ENCODE measurements at places on chromosomes 7 and 10. TPM values are rescaled to one million over a fixed set of nuclear protein-coding genes. Genes with fewer than 3 reads are reported as not detected.

KLF14 gene
- not detected for total RNA-seq

SPDYE2B gene
- not detected for total RNA-seq

PLOD3 gene
- 51.3 TPM for total RNA-seq

STN1 gene
- 31.1 TPM for total RNA-seq

All from gastroesophageal sphincter (tissue), 4 donors.